ENCODE measurements at places on chromosomes 5 and 9. TPM values are rescaled to one million over a fixed set of nuclear protein-coding genes. Genes with fewer than 3 reads are reported as not detected.

The PCDHB16 gene
- polyA plus RNA-seq, result 2.4 TPM

The SPINK6 gene
- not detected for polyA plus RNA-seq

The PCDHA12 gene
- polyA plus RNA-seq, result 0.03 TPM

The TTC1 gene
- 44.0 TPM for polyA plus RNA-seq

The LCN15 gene
- polyA plus RNA-seq, result not detected

The PCDHB9 gene
- 1.2 TPM for polyA plus RNA-seq

The CARTPT gene
- 3.9 TPM for polyA plus RNA-seq

The KCNN2 gene
- 4.8 TPM for polyA plus RNA-seq

The NMUR2 gene
- not detected for polyA plus RNA-seq

The RFESD gene
- 3.7 TPM for polyA plus RNA-seq

The LECT2 gene
- polyA plus RNA-seq, result not detected

The MEIKIN gene
- not detected for polyA plus RNA-seq

The HTR4 gene
- 0.06 TPM for polyA plus RNA-seq

The SLC6A18 gene
- not detected for polyA plus RNA-seq

The TRIM23 gene
- 10.8 TPM for polyA plus RNA-seq

The CMBL gene
- 28.2 TPM for polyA plus RNA-seq

The CSF1R gene
- polyA plus RNA-seq, result 15.8 TPM

The PAIP1 gene
- 75.2 TPM for polyA plus RNA-seq

GRCh38 chr9:101139082-101139481, 110.6 kb downstream of the PLPPR1 start:
- DNase-seq, result no peak

DNA sequence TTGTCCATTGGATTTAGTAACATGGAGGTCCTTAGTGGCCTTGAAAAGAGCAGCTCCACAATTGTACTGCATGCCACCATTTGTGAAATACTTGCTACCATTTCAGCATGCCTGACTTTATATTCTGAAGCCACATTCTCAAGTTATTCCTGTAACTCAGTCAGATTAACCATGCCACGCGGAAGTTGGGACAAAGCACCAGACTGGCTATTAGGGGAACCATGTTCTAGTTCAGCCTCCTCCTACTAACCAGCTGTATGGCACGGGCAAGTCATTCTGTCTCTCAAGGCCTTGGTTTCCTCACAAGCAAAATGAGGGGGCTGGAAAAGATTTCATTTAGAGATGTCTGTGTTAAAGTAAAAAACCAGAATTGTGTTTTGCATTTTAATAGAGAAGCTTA, 418.0 kb downstream of the PLK2 start:
- no peak for DNase-seq

DNA sequence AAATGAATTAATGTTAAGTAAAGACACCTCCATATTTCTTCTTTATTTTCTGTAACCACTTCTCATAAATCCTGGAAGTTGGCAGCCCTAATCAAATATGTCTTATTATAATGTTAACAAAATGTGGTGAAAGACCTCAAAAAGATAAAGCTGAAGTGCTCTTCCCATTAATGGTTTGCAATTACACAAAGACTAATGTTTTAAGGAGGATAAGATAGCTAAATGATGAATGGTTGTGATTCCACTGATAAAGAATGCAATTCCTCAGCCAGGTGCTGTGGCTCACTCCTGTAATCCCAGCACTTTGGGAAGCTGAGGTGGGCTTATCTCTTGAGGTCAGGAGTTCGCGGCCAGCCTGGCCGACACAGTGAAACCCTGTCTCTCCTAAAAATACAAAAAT, 125.8 kb upstream of the SNX2 start:
- DNase-seq, result no peak

GRCh38 chr5:101935086-101935485, 361.0 kb downstream of the SLCO4C1 start:
- DNase-seq, result no peak

- DNase-seq, result no peak
Observed at GRCh38 chr5:55864606-55865541, 13.7 kb downstream of the IL31RA start.

DNA sequence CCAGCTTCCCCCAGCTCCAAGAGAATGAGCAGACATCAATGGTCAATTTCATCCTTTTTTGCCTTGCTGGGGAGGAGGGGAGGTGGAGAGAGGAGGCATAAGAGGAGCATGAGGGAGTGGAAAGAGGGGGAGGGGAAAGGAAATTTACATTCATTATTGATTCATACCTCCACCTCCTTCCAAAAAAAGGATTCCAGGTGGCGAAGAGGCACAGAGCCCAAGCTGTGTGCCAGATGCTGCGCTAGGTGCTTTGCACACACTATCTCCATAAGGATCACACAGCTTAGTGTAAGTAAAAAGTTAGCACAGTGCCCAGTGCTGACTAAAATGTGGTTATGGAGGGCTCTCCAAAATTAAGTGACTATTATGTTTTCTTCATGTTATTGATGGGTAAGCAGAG, 11.0 kb downstream of the ASTN2 start:
- no peak for DNase-seq

DNA sequence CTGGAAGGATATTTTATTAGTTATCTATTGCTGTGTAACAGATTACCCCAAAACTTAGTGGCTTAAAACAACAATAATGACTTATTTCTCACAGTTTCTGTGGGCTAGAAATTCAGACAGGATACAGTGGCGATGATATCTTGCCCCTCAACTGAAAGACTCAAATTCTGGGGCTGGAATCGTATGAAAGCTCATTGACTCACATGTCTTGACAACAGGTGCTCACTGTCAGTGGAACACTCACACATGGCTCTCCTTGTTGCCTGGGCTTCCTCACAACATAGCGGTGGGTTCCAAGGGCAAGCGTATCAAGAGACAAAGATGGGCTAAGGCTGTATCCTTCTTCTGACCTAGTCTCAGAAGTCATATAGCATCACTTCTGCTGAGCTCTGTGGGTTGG, 3.7 kb upstream of the GNPDA1 start:
- DNase-seq, result no peak

DNA sequence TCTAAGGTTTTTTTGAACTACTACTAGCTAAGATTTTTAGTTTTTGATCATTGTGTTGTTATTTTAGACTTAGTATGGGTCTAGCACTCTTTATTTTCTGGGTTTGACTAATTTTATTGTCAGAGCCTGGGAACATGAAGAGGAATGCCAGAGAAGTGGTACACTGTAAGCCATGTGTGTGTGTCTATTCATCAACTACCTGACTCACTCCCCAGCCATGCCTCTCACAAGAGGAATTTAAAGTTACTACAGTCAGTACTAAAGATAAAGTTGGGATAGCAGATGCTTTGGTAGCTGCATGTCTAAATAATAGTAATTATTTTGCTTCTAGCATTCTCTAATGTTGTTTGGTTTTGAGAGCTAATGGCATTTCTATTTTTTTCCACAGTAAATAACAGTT, 264.8 kb downstream of the CSNK1G3 start:
- DNase-seq, result no peak

- DNase-seq, result no peak
Observed at GRCh38 chr5:98638701-98639100, 134.8 kb upstream of the RGMB start.

GRCh38 chr5:74497706-74498105, 142.8 kb downstream of the ENC1 start:
- no peak for DNase-seq

GRCh38 chr5:140548791-140549190, 1.3 kb downstream of the EIF4EBP3 start:
- DNase-seq, result no peak

GRCh38 chr9:99823681-99824377, 2.1 kb downstream of the NR4A3 start:
- peak; percentile 26 for DNase-seq

- no peak for DNase-seq
Observed at GRCh38 chr9:101429736-101430135, 5.8 kb downstream of the ALDOB start.

GRCh38 chr5:77426670-77427069, 65.4 kb downstream of the WDR41 start:
- no peak for DNase-seq

DNA sequence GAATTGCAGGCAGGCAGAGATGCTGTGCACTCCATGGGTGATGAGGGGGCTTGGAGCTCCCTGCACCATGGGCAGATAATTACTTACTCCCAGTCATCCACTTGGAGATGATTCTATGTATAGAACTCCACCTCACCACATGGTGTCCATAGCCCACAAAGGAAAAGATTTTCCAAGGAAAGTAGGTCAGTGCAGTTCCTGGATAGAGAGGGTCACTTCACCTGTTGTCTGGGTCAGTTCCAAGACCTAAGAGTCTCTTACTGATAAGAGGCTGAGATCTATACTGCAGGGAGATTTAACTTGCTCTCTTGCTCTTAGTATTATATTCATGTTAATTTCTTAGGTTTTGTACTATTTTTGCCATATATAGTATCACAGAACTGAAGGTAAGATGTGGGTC, 113.9 kb upstream of the BRINP1 start:
- DNase-seq, result no peak

GRCh38 chr5:98975682-98976407, 47.0 kb upstream of the CHD1 start:
- DNase-seq, result no peak

- no peak for DNase-seq
Observed at GRCh38 chr5:133052317-133053175, 733 bp downstream of the HSPA4 start.

- DNase-seq, result no peak
Observed at GRCh38 chr5:36598045-36598444, 8.4 kb upstream of the SLC1A3 start.

- DNase-seq, result no peak
Observed at GRCh38 chr9:35649431-35650340, 1.0 kb downstream of the SIT1 start.

- DNase-seq, result peak; percentile 47
Observed at GRCh38 chr5:72141440-72142355, 34.4 kb downstream of the MAP1B start.

DNA sequence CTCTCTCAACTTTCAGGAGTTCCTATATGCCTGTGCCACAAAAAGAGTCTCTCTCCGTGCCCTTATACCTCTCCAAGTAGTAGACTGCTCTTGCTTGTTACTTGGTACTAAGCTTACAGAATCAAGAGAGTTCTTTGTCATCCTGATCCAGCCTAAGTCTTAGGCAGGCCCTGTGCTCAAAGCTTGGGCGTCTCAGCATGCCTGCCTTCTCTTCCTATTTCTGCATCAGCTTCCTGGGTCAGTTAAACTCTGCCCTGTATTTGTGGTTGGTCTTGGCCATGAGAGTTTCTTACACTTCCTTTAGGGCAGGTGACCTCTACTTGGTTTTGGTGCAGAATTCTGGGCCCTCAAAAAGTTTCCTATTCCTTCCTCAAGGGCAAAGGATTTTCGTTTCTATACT, 33.0 kb upstream of the UGCG start:
- no peak for DNase-seq

- DNase-seq, result no peak
Observed at GRCh38 chr9:69427286-69427685, 102.3 kb downstream of the ENTREP1 start.

DNA sequence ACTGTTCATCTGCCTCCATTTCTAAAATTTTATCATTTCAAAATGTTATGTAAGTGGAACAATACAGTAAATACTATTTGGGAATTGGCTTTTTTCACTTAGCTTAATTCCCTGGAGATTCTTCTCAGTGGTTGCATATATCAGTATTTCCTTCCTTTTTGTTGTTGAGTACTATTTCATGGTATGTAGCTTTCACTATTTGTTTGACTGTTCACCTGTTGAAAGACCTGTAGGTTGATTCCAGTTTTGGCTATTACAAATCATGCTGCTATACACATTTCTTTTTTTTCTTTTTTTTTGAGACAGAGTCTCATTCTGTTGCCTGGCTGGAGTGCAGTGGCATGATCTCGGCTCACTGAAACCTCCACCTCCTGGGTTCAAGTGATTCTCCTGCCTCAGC, 33.0 kb upstream of the PWWP2A start:
- DNase-seq, result no peak

- no peak for DNase-seq
Observed at GRCh38 chr9:73118286-73118685, 33.4 kb upstream of the ANXA1 start.

- DNase-seq, result no peak
Observed at GRCh38 chr9:80218328-80218727, 646.6 kb downstream of the TLE4 start.

- no peak for DNase-seq
Observed at GRCh38 chr9:130058154-130058553, 4.4 kb downstream of the GPR107 start.

DNA sequence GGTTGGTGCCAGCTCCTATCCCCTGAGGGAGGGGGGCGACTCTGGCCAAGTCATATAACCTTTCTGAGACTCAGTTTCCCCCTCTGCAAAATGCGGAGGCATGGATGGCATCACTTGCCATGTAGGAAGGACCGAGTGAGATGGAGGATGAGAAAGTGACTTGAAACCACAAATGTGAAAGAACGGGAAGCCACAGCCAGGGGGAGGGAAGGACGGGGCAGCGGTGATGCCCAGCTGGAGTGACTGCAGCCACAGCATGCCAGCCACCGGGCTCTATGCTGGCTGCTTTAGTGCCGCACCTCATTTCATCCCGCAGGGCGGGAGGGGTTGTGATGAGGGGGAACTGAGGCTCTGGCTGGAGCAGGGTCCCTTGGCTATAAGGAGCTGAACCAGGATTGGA, 74.5 kb downstream of the HMCN2 start:
- DNase-seq, result no peak

GRCh38 chr9:71146511-71146910, 25.1 kb upstream of the TRPM3 start:
- DNase-seq, result no peak

DNA sequence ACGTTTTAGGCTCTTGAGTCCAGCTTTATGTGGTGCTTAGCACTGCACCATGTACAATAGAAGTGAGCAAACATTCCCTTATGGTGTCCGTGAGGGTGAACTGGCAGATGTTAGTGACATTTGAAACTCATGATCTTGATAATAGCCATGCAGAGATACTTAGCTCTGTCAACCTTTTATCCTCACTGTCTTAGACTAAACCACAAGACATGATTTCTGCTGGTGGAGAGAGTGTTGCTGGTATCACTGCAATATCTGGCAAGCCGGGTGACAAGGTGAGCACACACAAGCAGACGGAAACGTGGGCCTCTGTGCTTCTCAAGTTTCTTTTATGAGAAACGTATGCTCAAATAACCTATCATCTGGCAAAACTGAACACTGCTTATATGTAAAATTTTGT, 68.4 kb downstream of the CAST start:
- DNase-seq, result no peak

- DNase-seq, result peak; percentile 57
Observed at GRCh38 chr9:137205126-137206069, at the start of the genes NDOR1 and TMEM203. NDOR1 (plus strand) TSS chr9:137205700; CDS start chr9:137205778, 78 bp downstream. TMEM203 (minus strand) TSS chr9:137205648; CDS start chr9:137205414, 234 bp downstream.

DNA sequence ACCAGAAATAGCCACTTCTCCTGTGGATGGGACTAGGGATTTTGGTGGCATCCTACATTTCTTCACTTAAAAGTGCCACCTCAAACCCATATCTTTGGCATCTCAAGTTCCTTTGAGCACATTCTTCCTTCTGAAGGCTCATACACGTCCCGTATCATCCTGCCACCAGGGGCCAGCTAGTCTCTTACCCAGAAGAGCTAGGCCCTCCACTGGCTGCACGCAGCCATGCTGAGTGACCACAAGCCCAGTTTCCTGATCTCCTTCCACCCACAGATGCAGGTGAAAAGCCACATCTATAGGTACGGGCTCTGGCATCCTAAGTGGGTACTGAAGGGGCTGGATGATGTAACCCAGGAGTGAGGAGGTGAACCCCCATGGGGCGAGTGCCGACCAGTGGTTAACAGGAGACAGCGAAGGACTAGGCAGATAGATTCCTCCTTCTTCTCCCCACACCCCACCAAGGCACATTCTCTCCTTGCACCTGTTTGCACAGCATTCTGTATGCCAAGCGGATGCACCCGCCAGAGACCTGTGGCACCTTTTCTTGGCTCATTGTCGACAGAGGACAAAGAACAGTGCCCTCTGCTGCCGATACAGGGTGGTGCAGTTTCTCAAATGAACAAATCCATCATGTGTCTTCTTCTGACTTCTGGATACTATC, 14.4 kb upstream of the SCGB3A1 start:
- no peak for DNase-seq

Data from urinary bladder (tissue), 4 donors.